ENCODE measurements at places on chromosomes 11 and 22. TPM values are rescaled to one million over a fixed set of nuclear protein-coding genes. Genes with fewer than 3 reads are reported as not detected.

GRCh38 chr11:72257570-72257969, 13.6 kb upstream of the PHOX2A start:
- no peaks in the 10 kb centered on the region for H3K36me3 ChIP-seq
- peaks cover 22% of the 10 kb centered on the region for H3K27me3 ChIP-seq
- DNase-seq, result no peak
- no peak overlapping the region for H3K27ac ChIP-seq
- H3K4me1 ChIP-seq, result no peaks in the 10 kb centered on the region

DNA sequence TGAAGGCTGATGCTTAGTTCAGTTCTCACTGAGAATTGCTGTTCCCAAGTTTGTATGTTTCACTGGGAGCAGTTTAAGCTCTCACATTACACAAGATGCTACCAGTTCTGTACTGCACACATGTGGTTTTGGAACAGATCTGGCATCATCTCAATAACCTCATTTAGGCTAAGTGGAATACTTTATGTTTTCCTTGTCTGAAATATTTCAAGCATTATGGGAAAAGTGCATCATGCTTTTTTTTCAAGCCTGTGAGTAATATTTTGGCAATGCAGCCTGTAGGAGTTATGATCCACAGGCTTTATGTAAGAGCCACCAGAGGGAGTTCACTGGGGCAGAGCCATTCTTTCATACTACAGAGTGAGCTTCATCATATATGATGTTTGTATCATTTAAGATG, 141.5 kb downstream of the OR4C45 start:
- no peak overlapping the region for H3K4me3 ChIP-seq
- H3K27me3 ChIP-seq, result no peaks in the 10 kb centered on the region
- H3K4me1 ChIP-seq, result no peaks in the 10 kb centered on the region
- H3K36me3 ChIP-seq, result no peaks in the 10 kb centered on the region
- DNase-seq, result no peak

DNA sequence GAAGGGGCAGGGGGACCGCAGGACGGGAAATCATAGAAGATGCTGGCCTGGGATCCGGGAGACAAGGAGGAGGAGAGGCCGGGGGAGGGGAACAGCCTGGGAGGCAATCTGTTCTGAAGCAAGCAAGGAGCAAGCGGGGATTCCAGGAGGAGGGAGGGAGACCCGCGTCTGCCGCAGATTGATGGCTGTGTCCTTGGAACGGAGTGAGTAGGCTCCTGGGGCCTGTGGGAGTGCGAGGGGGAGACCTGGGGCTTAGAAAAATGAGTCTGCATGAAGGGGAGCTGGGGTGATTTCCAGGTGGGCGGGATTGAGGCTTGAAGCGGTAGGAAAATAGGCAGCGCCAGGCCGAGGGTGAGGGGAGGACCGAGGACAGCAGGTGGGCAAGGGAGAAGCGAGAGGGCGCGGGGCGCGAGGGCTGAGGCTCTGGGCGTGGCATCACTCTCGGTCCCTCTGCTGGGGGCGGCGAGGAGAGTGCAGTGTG, 1.6 kb upstream of the LRRC55 start:
- H3K36me3 ChIP-seq, result no peaks in the 10 kb centered on the region
- no peak overlapping the region for H3K4me3 ChIP-seq
- DNase-seq, result no peak
- H3K27me3 ChIP-seq, result no peaks in the 10 kb centered on the region
- H3K4me1 ChIP-seq, result peaks cover 7% of the 10 kb centered on the region
- no peak overlapping the region for H3K27ac ChIP-seq

The VWCE gene
- 0.09 TPM for total RNA-seq

The RIBC2 gene
- total RNA-seq, result 0.75 TPM

The IGF2 gene
- total RNA-seq, result 0.76 TPM

The RIN1 gene
- total RNA-seq, result 22.3 TPM

Measured in esophagus squamous epithelium (tissue), 5 donors.